Keratinocyte (primary cell): ENCODE measurements at places on chromosomes 12 and 14.

DNA sequence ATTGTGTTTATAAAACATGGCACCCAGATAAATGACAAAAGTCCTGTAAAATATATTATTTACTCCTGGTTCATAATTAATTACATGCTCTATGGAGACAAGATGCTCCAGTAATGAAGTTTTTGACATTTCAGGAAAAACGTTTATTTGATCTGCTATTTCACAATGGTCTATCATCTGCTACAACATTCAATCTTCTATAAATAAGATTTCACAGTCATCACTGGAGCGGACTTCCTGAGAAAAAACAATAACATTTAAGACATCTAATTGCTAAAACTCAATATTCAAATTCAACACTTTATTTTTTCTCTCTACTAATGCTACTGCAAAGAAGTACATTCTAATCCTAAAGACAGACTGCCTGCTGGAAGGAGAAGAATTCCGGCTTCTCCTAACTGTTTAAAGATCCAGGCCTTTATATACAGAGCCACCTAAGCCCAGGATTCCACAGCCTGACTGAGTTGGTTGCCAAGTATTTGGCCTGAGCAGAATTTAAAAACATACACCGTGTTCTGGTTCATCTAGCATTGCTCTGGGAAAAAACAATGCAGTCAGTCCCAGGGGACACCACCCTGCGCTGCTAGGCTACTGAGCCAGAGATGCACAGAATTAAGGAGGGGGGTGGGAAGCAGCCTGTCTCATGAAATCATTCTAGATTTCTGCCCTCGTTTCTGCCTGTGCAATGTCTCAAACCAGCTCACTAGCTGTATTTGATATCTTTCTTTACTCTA is 58.0 kb downstream of the TMTC1 start:
- DNase-seq, result no peak

GRCh38 chr12:112183141-112184021 is 58.0 kb downstream of the TRAFD1 start:
- no peak for DNase-seq

DNA sequence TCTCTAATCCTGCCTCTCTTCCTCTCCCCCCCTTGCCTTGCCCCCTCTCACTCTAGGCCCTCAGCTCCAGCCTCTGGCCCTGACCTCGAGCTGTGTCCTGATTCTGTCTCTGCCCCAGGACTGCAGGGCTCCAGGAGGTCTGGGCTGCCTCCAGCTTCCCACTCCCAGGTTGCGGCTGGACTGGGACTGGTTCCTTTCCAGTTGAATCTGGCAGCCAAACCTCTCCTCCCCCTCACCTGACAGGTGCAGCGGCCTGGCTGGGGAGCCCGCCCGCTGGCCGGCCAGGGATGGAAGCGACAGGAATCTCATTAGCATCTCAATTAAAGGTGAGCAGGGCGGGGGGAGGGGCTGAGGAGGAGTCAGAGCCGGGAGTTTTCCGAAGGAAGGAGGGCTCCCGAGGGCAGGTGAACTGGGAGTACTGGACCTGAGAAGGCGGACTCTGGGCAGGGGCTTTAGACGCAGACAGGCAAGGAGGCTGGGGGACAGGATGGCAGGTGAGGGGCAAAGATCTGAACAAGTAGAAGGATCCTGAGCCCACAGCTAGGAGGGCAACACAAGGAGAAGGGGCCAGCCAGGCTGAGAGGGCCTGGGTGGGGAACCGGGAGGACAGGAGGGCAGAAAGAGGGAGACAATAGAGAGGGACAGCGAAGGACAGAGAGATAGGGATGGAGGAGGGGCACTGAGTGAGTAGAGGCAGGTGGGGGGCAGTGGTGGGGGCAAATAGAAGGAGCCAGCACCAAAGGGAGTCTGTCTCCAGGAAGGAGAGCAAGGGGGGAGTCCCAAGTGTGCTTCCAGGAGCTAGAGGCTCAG is at the start of gene SCNN1A:
Gene SCNN1A, minus strand, starts transcription at position 295 of the 810 bp plus-strand sequence. CDS start 780 bp downstream, outside the sequence.
- DNase-seq, result no peak

GRCh38 chr14:38074754-38075153 is 132.9 kb upstream of the SSTR1 start:
- DNase-seq, result no peak

- DNase-seq, result no peak
Measured at GRCh38 chr12:108642269-108642870, 8.7 kb upstream of the SELPLG start.

DNA sequence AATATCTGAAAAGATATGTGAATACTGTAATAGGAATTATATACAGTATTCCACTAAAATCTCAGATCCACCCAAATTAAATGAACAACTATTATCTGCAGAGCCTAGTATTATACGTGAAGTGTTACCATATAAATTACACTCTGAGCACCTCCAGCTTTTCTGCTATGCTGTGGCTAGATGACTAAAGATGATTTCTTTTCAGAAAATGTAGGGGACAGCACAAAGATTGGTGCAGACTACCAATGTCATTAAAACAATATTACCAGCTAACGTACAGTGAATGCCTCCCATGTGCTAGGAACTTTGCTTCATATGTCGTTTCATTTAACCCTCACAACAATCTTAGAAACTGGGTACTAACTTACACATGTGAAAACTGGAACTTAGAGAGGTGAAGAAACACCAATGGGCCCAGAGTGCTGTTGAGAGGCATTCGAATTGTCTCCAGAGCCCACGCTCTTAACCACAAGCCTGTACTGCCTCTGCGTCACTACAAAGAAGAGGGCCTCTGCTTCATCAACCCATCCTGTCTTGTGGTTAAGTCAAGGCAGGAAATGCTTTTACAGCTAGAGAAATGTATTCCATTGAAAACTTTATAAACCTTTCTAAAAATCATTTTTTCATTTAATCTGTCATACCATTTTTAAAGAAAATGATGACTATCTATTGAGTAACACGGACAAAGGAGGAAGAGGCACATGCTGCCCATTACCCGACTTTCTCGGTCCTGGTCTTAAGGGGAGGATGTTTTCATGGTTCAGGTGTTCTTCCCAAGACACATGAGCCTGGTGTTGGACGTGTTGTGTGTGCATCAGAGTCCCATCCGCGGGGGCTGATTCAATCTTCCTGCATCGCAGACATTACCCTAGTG is 1.3 kb downstream of the GPR65 start:
- DNase-seq, result no peak

DNA sequence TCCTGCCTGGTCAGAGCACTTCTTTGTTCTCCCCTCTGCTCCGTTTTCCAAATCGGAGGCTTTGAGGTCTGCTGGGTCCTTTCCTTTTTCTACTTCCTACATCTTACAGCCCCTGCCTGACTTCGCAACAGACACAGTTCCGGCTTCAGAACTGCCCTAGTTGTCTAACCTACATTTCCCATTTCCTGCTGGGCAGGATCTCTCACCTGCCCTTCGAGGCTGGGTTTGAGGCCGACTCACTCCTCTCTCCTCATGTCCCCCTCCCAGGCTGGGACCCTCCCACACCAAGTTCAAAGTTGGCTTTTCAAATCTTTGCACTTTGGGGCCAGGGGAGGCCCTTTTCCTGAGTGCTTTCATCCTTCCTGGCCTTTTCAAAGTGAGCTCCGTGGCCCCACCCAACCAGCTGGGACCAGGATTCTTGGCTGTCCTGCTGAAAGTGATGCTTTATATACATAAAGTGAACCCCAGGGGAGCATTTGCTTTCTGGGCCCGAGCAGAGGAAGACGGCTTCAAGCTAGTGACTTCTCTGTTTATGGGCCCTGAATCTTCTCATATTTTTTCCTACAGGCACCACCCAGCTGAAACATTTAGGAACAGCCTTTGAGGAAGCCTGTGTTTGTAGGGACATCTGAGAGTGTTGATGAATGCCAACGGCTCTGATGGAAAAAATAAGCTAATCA is 281.0 kb upstream of the CRY1 start:
- no peak for DNase-seq
